ENCODE measurements at places on chromosomes 13 and 19.

DNA sequence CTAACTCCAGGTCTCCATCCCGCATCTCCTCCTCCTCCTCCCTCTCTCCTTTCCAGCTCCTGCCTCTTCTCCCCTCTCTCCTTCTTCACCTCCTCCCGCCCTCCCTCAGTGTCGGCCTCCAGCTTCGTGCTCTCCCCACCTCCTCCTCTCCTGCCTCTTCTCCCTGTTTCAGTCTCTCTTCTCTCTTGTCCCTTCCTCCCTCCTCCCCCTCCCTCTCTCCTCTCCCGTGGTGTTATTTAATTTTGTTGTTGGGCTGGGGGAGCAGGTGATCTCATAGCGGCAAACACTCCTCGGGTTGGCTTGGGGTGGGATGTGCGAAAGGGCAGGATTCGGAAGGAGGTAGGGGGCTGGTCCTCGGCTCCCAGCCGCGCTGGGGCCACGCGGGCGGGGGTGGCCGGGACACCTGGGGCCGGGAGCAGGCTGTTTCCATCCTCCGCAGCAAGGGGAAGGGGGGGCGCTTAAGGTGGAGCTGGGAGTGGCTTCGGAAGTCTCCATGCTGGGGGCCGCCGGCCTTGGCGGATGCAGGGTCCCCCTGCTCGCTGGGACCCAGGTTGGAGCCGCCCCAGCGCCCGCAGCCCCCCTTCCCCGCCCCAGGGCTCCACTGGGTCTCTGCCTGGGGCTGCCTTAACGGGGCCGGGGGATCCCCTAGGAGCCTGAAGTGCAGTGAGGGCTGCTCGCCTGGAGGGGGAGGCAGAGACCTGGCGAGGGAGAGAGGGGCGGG is at the start of gene CA11:
TSS of gene CA11 (minus strand) at position 187 of the 721 bp plus-strand sequence. CDS start 555 bp downstream, outside the sequence.
- peak; percentile 79 for DNase-seq

DNA sequence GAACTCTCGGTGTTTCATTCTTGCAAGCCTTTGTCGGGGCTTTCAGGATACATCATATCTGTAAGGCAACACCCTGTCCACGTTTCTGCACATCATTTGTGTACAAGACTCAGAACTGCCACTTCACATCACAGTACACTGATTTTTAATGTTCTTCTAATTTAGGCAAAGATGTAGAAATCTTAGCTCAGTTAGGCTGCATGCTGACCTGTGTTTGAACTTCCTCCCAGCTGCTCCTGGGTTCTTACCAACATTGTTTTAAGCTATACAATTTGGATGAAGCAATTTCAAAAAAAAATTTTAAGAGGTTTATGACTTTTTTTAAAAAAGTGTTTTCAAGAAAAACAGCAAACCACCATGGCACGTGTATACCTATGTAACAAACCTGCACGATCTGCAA is 1047.9 kb upstream of the SLC10A2 start:
- DNase-seq: no peak

DNA sequence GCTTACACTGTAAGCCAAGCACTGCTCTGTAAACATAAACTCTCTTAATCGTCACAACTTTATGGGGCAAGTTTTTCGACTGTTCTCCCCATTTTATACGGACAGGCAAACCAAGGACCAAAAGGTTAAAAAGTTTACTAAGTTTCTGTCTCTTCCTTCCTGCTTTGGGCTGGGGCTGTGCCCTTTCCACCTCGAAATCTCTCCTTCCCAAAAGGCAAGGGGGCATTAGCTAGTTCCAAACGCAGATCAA is 2.2 kb downstream of the JUND start:
- no peak for DNase-seq

DNA sequence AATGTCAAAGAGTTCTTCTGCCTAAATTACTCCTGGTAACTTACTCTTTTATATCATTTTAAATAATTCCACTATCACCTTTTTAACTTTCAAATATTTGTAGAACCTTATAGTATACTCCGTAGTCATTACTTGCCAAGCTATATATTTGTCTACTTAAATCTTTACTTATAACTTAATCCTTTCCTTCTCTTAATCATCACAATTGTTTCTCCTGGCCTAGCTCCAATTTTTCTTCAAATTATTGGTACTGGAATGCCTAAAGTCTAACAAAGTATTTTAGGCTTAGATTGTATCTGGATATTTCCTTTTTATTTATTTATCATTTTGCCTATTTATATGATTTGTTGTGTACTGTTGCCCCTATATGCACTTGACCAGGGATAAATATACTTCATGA is 109.5 kb downstream of the MZT1 start:
- DNase-seq: no peak

DNA sequence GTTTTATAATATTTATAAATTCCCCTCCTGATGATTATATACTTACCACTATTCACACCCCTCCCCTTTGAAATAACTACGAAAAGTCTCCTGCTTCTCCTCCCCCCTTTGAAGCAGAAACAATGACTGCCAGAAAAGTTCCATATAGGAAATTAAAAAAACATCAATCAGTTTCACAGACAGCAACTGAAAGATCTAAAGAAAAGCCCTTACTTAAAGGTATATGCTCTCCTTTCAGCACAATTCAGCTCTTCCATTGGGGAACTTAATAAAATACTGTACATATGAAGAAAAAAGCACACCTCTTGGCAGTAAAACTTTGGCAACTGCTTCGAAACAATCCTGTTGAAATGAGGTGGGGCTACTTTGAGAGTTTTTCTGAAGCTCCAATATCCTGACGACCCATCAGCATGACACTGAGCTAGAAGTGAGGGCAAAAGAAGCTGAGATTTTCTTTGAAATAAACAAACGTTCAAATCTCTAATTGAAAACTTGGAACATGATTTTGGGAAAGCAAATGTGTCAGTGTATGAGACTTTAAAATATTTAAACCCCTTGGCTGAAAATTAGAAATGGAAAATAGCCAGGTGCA is 147.6 kb upstream of the RXFP2 start:
- no peak for DNase-seq

- DNase-seq: no peak
Measured at GRCh38 chr19:51196181-51196580, 28.7 kb upstream of the CD33 start.

GRCh38 chr19:55540619-55541018 is 3.7 kb upstream of the SBK2 start:
- DNase-seq: no peak

DNA sequence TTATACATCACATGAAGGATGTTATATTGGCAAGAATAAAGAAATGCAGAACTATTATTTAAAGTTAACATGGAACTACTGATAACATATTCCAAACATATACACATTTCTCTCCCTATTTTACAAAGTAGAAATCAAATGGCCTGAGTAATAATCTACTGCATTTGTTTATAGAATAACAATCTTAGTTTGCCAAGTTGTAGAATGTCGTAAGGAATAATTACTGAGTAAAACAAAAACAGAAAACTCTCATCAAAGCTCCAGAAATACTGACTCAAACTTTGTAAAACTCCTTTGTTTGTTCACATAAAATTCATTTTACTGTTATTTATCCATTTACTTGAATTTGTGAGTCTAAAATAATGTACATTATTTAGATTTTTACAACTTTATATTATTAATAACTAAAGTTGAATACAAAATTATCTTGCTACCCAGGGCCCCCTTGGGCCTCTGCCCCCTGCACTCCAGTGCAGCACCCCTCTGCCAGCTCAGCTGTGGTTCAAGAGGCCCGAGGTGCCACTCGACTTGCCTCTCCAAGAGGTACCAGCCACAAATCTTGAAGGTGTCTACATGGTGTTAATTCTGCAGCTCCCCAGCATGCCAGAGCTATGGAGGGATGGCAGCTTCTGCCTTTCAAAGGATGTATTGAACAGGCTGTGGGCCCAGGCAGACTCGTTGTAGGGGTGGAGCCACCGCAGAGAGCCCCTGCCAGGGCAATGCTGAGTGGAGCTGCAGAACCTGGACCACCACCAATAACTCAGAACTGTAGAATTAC is 2819.7 kb downstream of the PCDH9 start:
- DNase-seq: no peak

GRCh38 chr13:68257111-68257842 is 1027.1 kb upstream of the PCDH9 start:
- DNase-seq: no peak

DNA sequence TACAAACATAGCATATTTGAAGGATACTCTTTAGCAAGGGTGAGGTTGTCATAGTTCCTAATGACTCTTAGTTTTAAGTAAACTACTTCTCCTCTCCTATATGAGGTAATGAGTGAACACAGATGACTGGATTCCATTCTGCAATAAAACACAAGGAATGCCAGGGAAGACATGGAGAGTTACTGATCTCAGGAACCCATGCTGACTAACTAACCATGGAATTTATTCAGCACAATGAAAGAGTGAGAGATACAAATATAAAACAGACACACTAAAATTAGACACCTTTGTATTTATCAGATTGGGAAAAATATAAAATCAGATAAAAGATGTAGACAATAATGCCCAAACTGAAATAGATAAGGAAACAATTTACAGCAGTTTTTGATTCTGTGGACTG is 1525.9 kb upstream of the SLC10A2 start:
- no peak for DNase-seq

GRCh38 chr13:105083992-105084391 is 1451.5 kb downstream of the EFNB2 start:
- DNase-seq: no peak

DNA sequence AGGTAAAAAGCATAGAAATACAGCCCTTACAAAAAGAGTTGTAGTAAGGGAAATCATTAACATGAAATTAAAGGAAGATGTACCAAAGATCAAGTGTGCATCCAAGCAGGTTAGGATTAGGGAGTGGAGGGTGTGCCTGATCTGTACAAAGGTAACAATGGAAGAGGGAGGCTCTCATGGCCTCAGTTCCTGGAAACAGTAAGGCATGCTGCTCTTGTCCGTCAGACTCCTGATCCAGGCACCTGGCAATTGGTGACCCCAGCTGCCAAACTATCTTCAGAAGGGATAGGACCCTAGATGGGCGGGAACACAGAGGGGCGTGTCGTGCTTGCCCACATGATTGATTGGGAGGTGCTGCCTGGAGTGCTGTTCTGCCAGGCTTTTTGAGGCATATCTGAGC is 4.5 kb downstream of the TEX26 start:
- no peak for DNase-seq

DNA sequence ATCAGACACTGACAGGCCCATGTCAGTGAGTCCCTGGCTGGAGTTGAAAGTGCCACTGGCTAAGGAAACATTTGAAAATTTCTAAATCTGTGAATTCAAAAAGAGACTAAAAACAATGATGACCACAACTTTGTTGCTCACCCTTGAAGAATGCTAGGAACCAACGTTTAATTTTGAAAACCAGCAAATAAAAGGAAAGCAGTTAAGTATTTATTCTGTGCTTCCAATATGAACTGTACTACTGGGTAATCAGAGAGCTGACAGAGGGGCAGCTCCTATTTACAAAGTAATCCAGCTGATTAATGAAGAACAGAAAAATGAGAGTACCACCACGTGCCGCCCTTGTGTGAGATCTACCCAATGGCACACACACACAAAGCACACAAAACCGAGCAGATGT is 44.7 kb upstream of the LATS2 start:
- no peak for DNase-seq

DNA sequence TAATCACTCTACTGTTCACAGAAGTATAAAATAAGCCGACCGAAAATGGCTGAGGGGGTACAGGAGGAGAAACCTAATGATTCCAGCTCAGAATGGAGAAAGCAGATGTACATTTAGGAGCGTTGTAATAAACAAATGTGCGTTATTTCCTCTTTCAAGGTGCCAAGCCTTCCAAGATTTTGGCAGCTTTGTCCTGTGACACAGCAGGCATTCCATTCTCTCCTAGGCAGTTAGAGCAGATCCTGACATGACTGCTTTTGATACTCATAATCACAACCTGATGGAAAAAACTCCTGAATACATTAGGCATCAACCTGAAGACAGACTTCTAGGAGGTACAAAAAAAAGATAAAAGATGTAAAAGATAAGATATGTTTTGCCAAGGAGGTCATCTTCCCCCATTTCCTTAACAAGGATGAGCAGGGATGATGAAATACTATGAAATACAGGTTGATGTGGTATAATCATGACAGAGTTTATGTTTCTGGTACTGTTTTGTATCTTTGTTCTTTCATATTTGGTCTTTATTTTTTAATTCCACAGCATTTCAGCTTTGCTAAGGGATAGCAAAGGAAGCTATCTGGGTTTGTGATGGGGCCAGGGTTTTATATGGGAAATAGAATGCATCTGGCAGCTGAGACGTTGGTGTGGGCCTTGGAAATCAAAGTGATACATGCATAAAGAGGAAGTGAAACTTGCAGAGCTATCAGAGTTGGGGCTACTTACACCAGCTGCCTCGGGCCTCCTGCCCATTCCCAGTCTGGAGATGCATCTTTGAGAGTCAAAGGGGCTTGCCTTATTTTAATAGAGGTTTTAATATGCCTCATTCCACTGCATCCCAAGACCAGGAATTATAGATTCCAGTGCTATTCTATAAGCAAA is 222.5 kb downstream of the OXGR1 start:
- DNase-seq: no peak

DNA sequence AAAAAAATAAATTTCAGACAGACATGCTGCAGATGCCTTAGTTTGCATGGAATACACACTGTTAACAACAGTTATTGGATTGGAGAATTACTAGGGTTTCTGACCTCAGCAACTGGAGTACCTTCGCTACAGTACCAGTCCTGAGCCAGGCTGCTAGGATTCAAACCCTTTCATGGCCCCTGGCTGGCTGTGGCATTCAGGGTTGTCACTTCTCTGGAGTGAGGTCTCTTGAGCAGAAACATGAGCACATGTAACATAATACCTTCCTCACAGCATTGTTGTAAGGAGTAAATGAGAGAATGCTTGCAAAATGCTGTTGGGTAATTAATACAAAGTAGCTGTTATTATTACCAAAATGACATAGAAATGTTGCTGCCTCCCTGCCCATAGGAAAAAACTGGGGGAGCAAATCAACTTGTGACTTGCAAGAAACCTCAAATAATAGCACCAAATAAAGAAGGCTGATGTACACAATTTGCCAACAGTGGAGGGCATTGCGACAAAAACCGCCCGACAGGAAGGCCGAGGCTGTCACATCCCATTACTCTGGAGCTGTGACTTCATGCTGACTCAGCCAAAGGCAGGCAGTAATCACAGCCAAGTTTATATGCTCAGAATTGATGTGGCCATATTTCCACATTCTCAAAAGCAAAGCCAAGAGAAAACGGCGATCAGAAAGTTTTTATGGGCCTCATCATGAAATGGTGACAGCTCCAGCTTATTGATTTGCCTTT is 100.4 kb downstream of the RFC3 start:
- no peak for DNase-seq

DNA sequence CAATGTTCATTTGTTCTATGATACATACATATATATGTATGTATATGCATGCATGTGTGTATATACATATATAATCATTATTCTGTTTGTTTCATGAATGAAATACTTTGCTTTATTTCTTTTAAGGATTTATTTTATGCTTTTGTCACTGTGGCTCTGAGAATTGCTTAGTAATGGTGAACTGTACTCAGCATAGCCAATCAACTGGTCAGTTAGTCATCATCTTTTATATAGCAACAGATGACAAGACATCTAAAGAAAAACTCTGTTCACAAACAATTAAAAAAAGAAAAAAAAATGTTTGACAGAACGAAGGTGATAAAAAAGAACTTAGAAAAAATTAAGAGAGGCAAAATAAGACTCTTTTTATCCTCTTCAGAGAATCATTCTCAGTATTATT is 1440.3 kb downstream of the PCDH9 start:
- no peak for DNase-seq

All from stimulated activated CD8-positive, alpha-beta memory T cell treated with anti-CD3 and anti-CD28 coated beads, Interleukin-4, amount 100 ng/mL, for 1 hour (primary cell).